ENCODE measurements at places on chromosomes 12 and 14.

DNA sequence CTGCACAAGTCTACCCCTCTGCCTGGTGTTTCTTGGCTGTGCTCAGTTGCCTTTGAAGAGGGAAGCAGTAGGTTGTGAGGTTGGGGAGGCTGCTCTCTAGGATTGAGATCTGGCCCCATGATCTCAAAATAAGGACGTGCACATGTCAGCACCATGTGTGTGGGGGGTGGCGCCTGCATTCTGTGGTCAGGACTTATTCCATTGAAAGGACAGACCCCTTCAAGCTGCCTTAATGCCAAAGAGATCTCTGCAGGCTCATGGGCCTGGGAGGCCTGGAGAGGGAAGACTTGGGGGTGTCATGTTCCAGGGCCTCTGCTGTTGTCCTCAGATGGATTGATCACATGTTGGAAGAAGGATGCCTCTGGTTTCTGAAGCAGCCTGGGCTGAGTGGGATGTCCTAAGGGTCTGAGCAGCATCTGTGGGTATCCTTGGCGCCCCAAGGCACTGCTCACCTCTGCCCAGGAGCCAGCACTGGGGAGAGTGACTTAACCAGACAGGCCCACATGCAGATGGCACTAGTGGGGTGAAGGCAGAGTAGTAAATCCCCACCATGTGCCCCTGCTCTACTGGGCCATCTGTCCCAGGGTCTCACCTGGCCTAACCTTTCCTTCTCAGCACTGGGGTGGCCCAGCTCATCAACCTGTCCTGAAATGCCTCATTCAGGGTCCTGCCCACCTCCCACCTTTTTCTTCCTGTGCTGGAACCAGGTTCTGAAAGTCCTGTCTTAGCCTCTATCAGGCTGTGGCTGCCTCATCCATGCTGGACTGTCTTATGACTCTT, 118.9 kb downstream of the ADGRD1 start:
- no peak for DNase-seq

- no peak for DNase-seq
Measured at GRCh38 chr12:18373181-18373580, 111.9 kb downstream of the PIK3C2G start.

- no peak for DNase-seq
Measured at GRCh38 chr12:82659343-82660207, 27.1 kb upstream of the TMTC2 start.

- no peak for DNase-seq
Measured at GRCh38 chr12:8917751-8918150, 3.4 kb downstream of the PHC1 start.

DNA sequence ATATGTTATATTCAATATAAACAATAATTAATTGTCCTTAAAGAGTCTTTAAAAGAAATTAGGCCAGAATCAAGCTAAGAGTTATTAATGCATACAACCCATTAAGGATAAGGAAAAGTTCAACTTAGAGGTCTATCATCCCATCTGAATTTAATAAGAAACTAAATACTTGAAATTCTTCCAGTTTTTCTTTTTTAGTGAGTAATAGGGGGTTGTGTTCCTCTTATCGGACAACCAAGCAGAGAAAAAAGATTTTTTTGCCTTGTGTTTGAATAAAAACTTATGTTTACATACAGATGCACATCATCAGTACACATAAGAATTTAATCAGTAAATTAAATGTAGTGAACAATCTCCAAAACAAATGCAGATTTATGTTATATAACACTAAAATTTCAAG, 32.5 kb downstream of the PAWR start:
- no peak for DNase-seq

DNA sequence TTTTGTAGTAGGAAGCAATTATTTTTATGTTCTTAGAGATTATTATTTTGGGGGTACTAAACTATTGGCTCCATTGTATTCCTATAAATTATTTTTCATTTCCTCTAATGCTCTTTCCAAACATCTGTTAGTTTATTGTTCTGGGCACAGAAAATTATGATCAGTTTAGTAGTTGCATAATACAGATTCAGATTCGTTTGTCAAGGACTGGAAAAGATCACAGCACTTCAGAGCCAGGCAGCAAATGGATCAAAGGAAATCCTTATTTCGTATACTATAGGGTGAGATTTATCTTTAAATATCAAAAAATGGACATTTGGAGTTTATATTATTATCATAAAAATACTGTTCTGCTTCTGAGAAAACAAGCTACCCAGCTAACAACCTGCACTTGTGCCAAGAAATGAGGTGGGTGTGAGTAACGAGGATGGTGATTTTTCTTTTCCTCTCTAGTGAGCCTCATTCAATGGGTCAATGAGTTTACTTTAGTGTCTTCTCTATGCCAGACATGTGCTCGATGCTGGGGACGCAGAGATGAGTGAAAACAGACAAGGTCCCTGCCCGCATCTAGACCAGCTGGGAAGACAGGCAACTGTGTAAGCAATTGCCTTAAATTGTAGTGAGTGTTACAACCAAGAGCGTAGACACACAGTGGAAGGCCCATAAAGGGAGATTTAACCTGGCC, 208.6 kb upstream of the PLXNC1 start:
- no peak for DNase-seq

DNA sequence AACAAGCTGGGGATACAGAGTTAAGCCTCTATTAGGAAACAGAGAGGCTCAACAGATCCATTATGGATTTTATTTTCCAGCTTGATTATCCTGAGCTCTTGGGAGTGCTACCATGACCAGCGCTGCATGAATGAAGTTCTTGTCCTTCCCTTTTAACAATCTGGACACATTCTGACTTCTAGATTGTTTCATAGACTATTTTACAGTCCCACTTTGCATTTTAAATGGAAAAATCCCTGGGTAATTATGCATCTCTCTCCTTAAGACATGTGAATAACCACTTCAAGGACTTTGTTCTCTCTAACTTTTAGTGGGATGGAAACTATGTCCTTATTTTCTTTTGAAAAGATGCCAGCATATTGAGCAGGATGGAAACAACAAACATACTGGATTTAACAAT, 2.0 kb downstream of the CCDC198 start:
- DNase-seq: no peak

Measured in activated CD4-positive, alpha-beta T cell treated with anti-CD3 and anti-CD28 coated beads, Interleukin-2, amount 50 U/mL, for 16 hours (primary cell).